ENCODE measurements at places on chromosomes 2 and 18.

GRCh38 chr2:232981356-232981755 is 31.7 kb downstream of the NGEF start:
- no peak for DNase-seq

GRCh38 chr2:185208261-185208660 is 530.3 kb upstream of the FSIP2 start:
- DNase-seq, result no peak

GRCh38 chr2:18047896-18048657 is 169.6 kb downstream of the KCNS3 start:
- no peak for DNase-seq

DNA sequence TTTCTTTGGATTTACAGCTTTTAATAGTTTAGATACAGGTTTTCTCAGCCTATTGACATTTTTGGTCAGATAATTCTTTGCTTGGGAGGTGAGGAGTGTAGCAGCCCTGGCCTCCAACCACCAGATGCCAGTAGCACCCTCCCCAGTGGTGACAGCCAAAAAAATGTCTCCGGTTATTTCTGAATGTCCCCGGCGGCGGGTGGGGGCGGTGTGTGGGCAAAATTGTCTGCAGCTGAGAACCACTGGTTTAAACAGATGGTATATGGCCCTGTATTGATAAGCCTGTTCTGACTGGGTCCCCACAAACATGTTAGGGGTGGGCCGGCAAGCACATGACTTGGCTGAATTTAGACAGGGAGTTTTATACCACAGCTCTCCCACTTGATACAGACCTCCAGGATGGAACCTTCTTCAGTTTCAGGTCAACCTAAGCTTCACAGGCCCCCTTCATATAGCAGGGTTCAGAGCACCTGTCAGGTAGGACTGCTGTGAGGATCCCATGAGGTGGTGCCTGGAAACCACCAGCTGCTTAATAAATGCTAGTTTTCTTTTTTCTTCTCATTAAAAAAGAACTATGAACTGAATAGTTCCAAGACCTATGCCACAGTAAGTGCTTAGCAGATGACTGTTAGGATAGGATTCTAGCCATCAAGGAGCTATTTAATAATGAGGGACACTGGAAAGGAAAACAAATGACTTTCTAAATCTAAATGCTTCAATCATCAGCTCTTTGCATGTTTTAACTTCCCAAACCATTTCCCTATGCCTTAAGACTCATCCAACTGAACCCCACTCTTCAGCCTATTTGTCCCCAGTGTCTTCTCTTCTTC is 18.1 kb downstream of the LPIN2 start:
- no peak for DNase-seq

- no peak for DNase-seq
Measured at GRCh38 chr2:17148407-17149145, 369.7 kb downstream of the RAD51AP2 start.

DNA sequence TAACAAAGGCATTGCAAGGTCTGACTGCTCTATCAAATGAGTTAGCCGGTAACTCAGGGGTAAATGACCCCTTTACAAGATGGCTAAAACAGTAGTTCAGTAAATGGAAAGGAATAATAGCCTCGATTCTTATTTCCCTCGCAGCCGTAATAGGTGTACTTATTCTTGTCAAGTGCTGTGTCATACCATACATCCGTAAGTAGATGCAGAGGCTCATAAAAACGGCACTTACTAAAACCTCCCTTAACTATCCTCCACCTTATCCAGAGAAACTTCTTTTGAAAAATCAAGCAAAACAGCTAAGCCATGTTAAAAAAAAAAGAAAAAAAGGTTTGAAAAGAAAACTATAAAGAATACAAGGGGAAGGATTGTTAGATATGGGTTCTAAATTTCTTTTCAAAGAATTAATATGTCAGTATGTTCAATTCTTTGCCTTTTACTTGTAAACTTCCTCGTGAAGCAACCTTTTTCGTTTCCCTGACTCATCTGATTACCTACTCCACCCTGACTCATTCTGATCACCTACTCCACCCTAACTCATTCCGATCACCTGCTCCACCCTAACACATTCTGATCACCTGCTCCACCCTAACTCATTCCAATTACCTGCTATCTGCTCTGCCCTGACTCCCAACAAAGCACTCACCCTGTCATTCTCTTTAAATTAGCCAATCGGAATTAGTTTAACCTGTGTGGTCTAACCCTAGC is 127.5 kb downstream of the SPAG16 start:
- DNase-seq, result no peak

DNA sequence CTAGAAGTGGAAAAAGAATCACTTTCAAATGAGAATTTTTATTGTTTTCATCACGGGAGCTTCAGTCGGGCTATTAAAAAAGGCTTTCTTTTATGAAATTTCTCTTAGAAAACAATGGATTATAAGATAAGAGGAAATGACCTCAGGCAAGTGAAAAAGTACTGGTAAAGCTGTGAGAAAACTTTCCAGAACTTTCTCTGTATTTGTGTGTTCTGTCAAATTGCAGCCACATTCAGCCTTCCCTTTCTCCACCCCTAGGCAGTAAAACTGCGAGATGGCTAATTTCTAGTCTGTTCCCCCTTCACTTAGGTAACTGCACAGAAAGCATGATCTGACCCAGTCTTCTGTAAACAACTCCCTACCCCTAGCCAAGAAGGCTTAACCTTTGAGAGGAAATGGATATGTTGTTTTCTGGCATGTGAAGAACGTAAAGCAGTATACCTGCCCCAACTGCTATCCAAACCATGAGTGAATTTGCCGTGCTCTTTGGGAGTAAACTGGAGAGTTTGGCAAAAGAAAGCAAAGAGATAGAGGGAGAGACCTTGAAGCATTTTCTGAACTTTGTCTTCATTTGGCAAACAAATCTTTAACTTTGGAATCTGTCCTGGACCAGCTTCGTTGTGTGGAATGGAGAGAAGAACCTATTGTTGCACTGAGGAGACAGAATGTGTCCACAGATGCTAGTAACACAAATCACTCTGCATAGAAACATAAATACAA is 105.4 kb downstream of the ETAA1 start:
- DNase-seq, result no peak

- no peak for DNase-seq
Measured at GRCh38 chr2:19178175-19178574, 180.2 kb downstream of the OSR1 start.

DNA sequence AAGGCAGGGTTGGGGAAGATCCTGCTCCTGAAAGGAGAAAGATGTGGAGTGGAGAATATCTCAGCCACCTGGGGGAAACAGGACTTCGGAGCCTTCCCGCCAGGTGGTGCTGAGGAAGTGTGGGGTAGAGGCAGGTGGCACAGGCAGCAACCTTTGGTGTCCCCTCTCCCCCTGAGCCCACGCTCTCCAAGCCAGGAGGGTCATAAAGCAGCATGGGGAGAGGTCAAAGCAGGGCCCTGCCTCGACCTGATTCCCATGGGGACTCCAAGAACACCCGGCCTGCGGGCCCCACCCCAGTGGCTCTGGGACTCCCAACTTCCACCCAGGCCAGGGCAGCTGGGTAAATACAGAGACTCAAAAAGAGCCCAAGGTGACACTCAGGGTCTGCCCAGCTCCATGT is 54.3 kb upstream of the SLC66A3 start:
- no peak for DNase-seq

DNA sequence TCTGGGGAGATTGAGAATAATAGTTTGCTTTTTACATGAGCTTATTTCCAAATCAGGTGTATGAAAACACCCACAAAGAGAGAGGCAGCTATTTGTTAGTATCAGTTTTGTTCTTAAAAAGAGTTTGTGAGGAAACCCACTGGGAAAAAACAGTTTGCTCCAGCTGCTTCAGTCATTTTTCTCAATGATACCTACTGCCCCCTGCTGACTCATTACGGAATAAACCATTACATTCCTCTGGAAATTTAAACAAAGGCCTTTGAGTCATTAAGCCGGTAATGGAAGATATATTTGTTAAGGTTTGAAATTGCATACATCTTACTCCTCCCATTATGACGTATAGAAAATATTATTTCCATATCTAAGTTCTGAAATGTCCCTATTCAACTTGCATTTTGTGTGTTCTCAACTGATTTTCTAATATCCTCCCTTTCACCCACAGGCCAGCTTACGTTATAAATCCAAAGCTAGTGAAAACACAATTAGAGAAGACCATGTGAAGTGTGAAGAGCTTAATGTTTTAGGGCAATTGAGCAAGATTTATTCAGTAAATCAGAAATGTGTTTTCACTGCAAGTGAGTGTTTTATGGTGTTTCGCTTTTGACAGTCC is 761.6 kb downstream of the DSC3 start:
- no peak for DNase-seq

- peak; percentile 46 for DNase-seq
Measured at GRCh38 chr18:34223164-34223892, 1.4 kb downstream of the NOL4 start.

GRCh38 chr2:166344286-166345113 is 31.2 kb downstream of the SCN9A start:
- no peak for DNase-seq
